NCI-H460 (cell line): ENCODE measurements at places on chromosomes 16 and 17. TPM values are rescaled to one million over a fixed set of nuclear protein-coding genes. Genes with fewer than 3 reads are reported as not detected.

- no peak for DNase-seq
These were observed 1.5 kb upstream of the SRCAP start for GRCh38 chr16:30697264-30698138.

DNA sequence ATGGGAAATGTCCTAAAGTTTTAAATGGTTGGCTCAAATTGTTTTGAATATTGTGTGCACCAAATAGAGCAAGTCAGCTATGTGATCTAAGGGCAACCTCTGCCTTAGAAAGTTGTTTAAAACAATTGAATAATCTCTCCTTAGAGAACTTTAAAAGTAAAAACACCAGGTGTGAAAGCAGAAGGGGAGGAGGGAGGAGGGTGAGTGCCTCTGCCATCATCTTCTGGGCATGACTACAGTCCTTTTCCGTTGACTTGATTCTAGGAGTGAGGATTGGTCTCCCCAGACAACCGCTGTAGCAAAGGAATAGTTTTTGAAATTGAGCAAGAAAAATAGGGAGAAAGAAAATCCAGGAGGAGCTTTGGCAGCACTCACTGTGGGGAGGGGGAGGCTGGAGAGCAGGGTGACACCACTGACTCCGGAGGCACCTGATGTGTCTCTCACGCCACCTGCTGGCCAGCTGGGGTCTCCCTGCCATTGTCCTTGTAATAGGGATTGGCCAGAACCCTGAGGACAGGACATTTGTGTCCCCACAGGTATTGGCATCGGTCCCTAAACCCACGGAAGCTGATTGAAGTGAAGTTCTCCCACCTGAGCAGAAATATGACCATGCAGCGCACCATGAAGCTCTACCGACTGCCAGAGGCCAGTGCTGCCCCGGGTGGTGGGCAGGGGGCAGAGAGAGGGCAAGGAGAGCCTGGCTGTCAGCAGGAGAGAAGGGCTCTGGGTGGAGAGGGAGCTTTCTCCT, 33.3 kb downstream of the PLCD3 start:
- peak; percentile 86 for DNase-seq

Gene CD2BP2
- total RNA-seq, result 36.5 and 39.0 TPM in 2 replicates

DNA sequence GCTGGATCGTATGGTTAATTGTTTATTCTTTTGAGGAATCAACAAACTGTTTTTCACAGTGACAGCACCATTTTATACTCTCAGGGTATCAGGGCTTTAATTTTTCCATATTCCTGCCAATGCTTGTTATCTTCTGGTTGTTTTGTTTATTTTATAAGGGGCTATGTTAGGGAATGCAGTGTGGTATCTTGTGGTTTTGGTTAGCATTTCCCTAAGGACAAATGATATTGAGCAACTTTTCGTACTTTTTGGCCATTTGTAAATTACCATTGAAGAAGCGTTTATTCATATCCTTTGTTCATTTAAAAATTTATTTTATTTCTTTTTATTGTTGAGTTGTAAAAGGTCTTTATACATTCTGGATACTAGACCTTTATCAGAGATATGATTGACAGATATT, 322.0 kb upstream of the SALL1 start:
- no peak for DNase-seq

DNA sequence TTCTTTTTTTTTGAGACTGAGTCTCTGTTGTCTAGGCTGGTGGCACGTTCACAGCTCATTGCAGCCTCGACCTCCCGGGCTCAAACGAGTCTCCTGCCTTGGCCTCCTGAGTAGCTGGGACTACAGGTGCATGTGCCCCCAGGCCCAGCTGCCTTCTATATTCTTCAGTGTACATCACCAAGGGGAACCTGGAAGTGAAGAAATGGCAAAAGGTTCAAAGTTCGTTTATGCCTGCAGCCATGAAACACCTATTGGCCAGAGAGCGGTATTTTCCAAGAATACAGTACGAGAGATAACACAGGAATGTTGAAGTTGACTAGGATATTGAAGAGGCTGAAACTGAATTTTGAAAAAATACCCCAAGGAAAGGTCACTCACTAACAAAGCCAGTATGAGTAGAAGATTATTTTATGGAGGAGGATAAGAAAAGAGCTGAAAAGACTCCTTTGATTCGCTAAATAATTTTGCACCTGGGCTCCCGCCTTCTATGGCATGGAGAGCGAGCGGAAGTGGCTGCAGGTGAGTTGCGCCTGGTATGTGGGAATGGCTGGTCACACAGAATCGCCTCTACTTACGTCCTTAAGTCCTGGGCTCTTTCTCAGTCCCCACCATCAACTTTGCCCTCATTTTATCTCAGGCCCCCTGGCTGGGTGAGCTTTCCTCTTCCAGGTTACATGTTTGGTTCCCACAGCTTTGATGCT, 9.8 kb downstream of the ST6GALNAC1 start:
- no peak for DNase-seq

- DNase-seq, result no peak
These were observed 2.6 kb downstream of the PCGF2 start for GRCh38 chr17:38745545-38745944.

Gene SMTNL2
- 0.12 and 0.17 TPM in 2 replicates for total RNA-seq

DNA sequence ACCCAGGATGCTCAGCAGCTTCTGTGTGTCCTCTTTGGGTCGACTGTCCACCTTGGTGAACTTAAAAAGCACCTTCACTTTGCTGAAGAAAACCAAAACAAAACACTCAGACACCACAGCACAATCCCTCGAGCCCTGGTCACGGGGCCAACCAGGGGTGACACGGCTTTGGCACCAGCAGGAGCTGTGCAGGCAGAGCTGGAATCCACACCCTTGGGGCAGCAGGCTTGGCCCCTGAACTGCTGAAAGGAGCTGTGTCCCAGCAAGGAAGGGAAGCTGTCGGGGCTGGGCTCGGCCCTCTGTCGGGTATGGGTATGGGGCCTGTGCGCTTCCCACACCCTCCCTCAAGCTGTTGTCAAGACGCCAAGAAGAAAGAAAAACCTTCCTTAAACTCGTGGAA, 7.6 kb upstream of the PLD6 start:
- no peak for DNase-seq
